WTC11 (cell line): ENCODE measurements at places on chromosomes 12 and 14. TPM values are rescaled to one million over a fixed set of nuclear protein-coding genes. Genes with fewer than 3 reads are reported as not detected.
A peak's percentile ranks its signal among the peaks of the same experiment; 100 is the strongest.

CCDC177 gene
- total RNA-seq: 1.7 to 2.2 TPM (median 2.1 TPM) in 3 replicates

- peak overlapping the region; percentile 38; the same call in 1 of the 2 replicates for H3K27ac ChIP-seq
- no peaks in the 10 kb centered on the region for H3K36me3 ChIP-seq
- H3K27me3 ChIP-seq: no peaks in the 10 kb centered on the region; the same call in 1 of the 2 replicates
Observed at GRCh38 chr14:90536092-90536491, 139.3 kb downstream of the CALM1 start.

DNA sequence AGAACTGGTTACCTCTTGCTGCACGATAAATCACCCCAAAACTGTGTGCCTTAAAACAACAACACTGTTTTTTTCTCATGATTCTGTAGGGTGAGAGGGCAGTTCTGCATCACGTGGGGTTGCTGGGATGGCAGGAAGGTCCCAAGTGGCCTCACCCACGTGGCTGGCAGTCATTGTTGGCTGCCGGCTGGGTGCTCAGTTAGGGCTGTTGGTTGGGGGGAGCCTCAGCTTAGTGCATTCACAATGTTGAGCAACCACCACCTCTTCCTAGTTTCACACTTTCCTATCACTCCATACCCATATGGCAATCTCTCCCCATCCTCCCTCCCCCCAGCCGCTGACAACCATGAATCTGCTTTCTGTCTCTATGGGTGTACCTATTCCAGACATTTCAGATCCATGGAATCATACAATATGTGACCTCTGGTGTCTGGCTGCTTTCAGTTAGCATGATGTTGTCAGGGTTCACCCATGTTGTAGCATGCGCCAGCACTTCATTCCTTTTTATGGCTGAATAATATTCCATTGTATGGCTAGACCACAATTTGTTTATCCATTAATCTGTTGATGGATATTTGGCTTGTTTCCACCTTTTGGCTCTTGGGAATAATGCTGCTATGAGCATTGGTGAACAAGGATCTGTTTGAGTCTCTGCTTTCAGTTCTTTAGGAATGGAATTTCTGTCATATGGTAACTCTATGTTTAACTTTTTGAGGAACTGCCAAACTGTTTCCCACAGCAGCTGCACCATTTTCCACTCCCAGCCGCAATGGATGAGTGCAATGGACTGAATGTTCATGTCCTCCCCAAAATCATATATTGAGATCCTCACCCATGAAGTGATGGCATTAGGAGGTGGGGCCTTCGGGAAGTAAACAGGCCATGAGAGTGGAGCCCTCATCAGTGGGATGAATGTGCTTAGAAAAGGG is 11.2 kb upstream of the POP5 start:
- DNase-seq: no peak
- H3K27me3 ChIP-seq: no peaks in the 10 kb centered on the region
- peaks cover 7% of the 10 kb centered on the region for H3K4me1 ChIP-seq
- H3K36me3 ChIP-seq: no peaks in the 10 kb centered on the region

DNA sequence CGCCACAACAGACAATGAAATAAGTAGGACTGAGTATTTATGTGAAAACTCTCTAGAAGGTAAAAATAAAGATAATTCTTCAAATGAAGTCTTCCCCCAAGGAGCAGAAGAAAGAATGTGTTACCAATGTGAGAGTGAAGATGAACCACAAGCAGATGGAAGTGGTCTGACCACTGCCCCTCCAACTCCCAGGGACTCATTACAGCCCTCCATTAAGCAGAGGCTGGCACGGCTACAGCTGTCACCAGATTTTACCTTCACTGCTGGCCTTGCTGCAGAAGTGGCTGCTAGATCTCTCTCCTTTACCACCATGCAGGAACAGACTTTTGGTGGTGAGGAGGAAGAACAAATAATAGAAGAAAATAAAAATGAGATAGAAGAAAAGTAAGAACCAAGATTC is 82.7 kb downstream of the VEZT start:
- H3K4me1 ChIP-seq: 0 out of 2 replicates have a peak, but pooled peaks cover 2% of the 10 kb centered on the region
- H3K36me3 ChIP-seq: peaks cover 19% of the 10 kb centered on the region
- no peaks in the 10 kb centered on the region for H3K27me3 ChIP-seq

OR4E2 gene
- not detected in 3 replicates for total RNA-seq

FGF23 gene
- 0.24 to 0.82 TPM (median 0.60 TPM) in 3 replicates for total RNA-seq

C12orf50 gene
- 0.07 TPM in 1 of 3 replicates, not detected in the others for total RNA-seq

MYF6 gene
- total RNA-seq: 0.15 to 0.39 TPM in 2 of 3 replicates, not detected in the other

CISTR gene
- total RNA-seq: 0.81 TPM in 1 of 3 replicates, not detected in the others

DNA sequence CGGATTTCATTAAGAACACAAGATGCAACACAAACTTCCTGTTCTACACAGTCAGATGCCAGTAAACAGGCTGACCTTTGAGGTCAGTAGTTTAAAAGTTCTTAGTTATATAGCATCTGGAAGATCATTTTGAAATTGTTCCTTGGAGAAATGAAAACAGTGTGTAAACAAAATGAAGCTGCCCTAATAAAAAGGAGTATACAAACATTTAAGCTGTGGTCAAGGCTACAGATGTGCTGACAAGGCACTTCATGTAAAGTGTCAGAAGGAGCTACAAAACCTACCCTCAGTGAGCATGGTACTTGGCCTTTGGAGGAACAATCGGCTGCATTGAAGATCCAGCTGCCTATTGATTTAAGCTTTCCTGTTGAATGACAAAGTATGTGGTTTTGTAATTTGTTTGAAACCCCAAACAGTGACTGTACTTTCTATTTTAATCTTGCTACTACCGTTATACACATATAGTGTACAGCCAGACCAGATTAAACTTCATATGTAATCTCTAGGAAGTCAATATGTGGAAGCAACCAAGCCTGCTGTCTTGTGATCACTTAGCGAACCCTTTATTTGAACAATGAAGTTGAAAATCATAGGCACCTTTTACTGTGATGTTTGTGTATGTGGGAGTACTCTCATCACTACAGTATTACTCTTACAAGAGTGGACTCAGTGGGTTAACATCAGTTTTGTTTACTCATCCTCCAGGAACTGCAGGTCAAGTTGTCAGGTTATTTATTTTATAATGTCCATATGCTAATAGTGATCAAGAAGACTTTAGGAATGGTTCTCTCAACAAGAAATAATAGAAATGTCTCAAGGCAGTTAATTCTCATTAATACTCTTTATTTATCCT is 13.5 kb downstream of the PTGER2 start:
- no peaks in the 10 kb centered on the region for H3K27me3 ChIP-seq
- peaks cover 5% of the 10 kb centered on the region; the same call in 1 of the 2 replicates for H3K4me1 ChIP-seq
- DNase-seq: no peak
- H3K4me3 ChIP-seq: no peak overlapping the region

DNA sequence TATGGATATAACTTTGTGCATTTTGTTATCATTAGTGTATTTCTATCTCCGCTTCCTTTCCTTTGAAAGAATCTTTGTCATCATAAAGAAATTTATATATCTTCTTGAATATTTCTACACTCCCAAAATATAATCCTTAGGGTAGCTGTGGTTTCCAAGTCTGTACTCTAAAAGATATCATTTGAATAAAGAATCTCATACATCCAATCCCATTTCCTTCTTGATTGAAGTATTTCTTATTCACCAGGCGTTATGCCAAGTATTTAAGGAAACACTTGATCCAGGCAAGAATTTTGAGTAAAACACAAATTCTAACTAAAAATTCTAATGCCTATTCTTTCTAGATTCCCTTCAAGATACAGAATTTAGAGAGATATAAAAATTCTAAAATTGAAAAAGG is 821.8 kb downstream of the GALC start:
- peaks cover 51% of the 10 kb centered on the region for H3K27me3 ChIP-seq
- no peak for DNase-seq
- H3K27ac ChIP-seq: no peak overlapping the region
- H3K36me3 ChIP-seq: 0 out of 2 replicates have a peak, but pooled peaks cover 6% of the 10 kb centered on the region
- no peak overlapping the region for H3K4me3 ChIP-seq

GRCh38 chr14:68408680-68409079 is 384.2 kb downstream of the ZFP36L1 start:
- H3K4me3 ChIP-seq: no peak overlapping the region
- DNase-seq: no peak
- H3K4me1 ChIP-seq: peaks cover 12% of the 10 kb centered on the region
- H3K36me3 ChIP-seq: no peaks in the 10 kb centered on the region
- no peaks in the 10 kb centered on the region for H3K27me3 ChIP-seq
- H3K27ac ChIP-seq: no peak overlapping the region

- no peaks in the 10 kb centered on the region for H3K36me3 ChIP-seq
- no peaks in the 10 kb centered on the region; the same call in 1 of the 2 replicates for H3K27me3 ChIP-seq
- H3K4me1 ChIP-seq: peaks cover 7% of the 10 kb centered on the region
- no peak overlapping the region for H3K4me3 ChIP-seq
- no peak for DNase-seq
Observed at GRCh38 chr12:2389079-2389790, 336.4 kb downstream of the CACNA1C start.

GPX2 gene
- total RNA-seq: 0.80 to 1.5 TPM (median 1.0 TPM) in 3 replicates

SVOP gene
- 0.04 to 0.07 TPM (median 0.07 TPM) in 3 replicates for total RNA-seq

GRCh38 chr12:10363914-10364814 is 25.7 kb downstream of the KLRK1 start:
- no peak overlapping the region for H3K4me3 ChIP-seq
- no peak for DNase-seq
- peaks cover 36% of the 10 kb centered on the region for H3K4me1 ChIP-seq
- H3K27ac ChIP-seq: no peak overlapping the region
- peaks cover 5% of the 10 kb centered on the region for H3K36me3 ChIP-seq
- H3K27me3 ChIP-seq: no peaks in the 10 kb centered on the region

BEGAIN gene
- 1.3 to 1.8 TPM (median 1.3 TPM) in 3 replicates for total RNA-seq

GRCh38 chr12:24661657-24662096 is 287.2 kb downstream of the BCAT1 start:
- no peaks in the 10 kb centered on the region for H3K36me3 ChIP-seq
- no peak for DNase-seq
- no peak overlapping the region for H3K27ac ChIP-seq
- no peaks in the 10 kb centered on the region for H3K27me3 ChIP-seq
- no peaks in the 10 kb centered on the region for H3K4me1 ChIP-seq

- DNase-seq: no peak
- no peaks in the 10 kb centered on the region for H3K36me3 ChIP-seq
- peaks cover 7% of the 10 kb centered on the region; the same call in 1 of the 2 replicates for H3K4me1 ChIP-seq
Observed at GRCh38 chr12:11564984-11565651, 84.4 kb upstream of the ETV6 start.

HOXC5 gene
- total RNA-seq: not detected in 3 replicates

- no peak for DNase-seq
- no peaks in the 10 kb centered on the region for H3K27me3 ChIP-seq
- H3K4me1 ChIP-seq: no peaks in the 10 kb centered on the region
- H3K4me3 ChIP-seq: no peak overlapping the region
Observed at GRCh38 chr14:58488550-58488949, 61.0 kb downstream of the KIAA0586 start.

GRCh38 chr14:23062002-23062401 is 4.7 kb upstream of the CDH24 start:
- H3K36me3 ChIP-seq: peaks cover 69% of the 10 kb centered on the region
- H3K4me3 ChIP-seq: no peak overlapping the region
- no peaks in the 10 kb centered on the region for H3K27me3 ChIP-seq
- 0 out of 2 replicates have a peak overlapping the region, but pooled peaks have one; percentile 53 for H3K27ac ChIP-seq
- peaks cover 3% of the 10 kb centered on the region; the same call in 1 of the 2 replicates for H3K4me1 ChIP-seq

- H3K36me3 ChIP-seq: no peaks in the 10 kb centered on the region
- no peaks in the 10 kb centered on the region for H3K4me1 ChIP-seq
- H3K27ac ChIP-seq: no peak overlapping the region
- H3K27me3 ChIP-seq: 0 out of 2 replicates have a peak, but pooled peaks cover 3% of the 10 kb centered on the region
- no peak for DNase-seq
- H3K4me3 ChIP-seq: no peak overlapping the region
Observed at GRCh38 chr14:94337274-94337673, 14.1 kb upstream of the SERPINA6 start.

P2RX7 gene
- 0.21 to 0.55 TPM (median 0.55 TPM) in 3 replicates for total RNA-seq

DNA sequence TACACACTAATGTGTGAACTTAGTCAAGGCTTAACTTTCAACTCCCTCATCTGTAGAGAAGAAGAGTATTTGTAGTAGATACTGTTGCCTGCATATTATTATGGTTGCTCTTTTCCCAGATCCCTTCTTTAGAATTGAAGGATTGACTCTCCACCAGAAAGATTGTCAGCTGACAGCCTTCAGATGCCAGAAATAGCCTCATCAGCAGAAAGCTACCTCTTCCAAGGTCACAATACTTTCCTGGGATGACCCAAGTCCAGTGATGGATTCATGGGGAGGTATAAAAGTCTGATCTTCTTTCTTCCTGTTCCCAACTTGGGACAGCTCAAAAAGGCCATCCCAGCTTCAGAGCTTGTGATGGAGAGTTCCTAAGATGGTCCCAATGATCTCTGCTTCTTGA is 78.2 kb downstream of the TBX5 start:
- no peak for DNase-seq
- H3K27me3 ChIP-seq: peaks cover 10% of the 10 kb centered on the region
- no peak overlapping the region for H3K27ac ChIP-seq
- H3K36me3 ChIP-seq: peaks cover 12% of the 10 kb centered on the region; the same call in 1 of the 2 replicates
- H3K4me1 ChIP-seq: peaks cover 8% of the 10 kb centered on the region

TAS2R9 gene
- total RNA-seq: not detected in 3 replicates

GRCh38 chr14:49593016-49593415 is 5.7 kb upstream of the LRR1 start:
- H3K36me3 ChIP-seq: no peaks in the 10 kb centered on the region
- no peak overlapping the region for H3K27ac ChIP-seq
- peaks cover 3% of the 10 kb centered on the region; the same call in 1 of the 2 replicates for H3K4me1 ChIP-seq
- no peak for DNase-seq
- no peak overlapping the region for H3K4me3 ChIP-seq

DNA sequence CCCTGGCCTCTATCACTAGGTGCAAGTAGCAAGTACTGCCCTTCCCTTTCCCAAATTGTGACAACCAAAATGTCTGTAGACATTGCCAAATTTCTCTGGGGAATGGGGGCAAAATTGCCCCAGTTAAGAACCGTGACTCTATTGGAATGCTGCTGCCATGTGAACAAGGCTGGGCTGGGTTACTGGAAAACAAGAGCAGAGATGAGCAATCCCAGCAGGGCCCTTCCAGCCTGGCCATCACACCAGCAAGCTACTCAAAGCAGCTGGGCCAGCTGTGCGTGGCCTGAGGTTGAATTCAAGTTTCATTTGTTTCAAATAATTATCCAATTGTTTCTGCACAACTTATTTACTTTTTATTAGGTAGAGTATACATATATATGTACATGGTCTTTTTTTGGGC is 103.4 kb upstream of the PKP2 start:
- H3K27ac ChIP-seq: no peak overlapping the region
- H3K4me1 ChIP-seq: peaks cover 13% of the 10 kb centered on the region
- no peak for DNase-seq
- H3K36me3 ChIP-seq: no peaks in the 10 kb centered on the region
- no peak overlapping the region for H3K4me3 ChIP-seq
